NT2/D1 (cell line): ENCODE measurements at places on chromosomes 2 and 18.

- no peak for DNase-seq
These were observed 111.7 kb downstream of the BABAM2 start for GRCh38 chr2:28002181-28002580.

DNA sequence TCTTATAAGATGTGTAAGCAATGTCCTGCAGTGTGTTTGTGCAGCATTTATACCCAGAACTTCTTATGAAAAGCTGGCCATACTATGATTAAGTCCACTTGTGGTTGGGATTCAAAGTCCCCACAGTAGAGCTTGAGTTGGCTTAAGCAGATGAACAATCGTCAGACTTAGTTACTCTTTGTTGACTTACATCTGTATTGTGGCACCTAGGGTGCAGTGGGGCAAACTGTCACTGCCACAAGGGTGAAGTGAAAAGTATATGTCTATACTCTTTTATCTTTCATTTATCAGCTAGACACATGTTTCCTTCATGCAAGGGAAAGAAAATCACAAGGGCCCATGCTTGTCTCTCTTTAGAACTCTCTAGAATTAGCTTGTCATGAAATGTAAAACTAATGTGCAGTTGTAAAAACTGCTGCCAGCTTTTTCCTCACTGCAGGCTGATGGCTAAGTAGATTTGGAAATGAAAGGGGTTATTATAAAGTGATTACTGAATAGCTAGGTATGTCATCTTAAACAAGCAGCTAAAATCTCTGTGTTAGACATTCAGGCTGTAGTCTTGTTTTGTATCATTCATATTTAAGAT is 474.5 kb downstream of the PTPRM start:
- no peak for DNase-seq

DNA sequence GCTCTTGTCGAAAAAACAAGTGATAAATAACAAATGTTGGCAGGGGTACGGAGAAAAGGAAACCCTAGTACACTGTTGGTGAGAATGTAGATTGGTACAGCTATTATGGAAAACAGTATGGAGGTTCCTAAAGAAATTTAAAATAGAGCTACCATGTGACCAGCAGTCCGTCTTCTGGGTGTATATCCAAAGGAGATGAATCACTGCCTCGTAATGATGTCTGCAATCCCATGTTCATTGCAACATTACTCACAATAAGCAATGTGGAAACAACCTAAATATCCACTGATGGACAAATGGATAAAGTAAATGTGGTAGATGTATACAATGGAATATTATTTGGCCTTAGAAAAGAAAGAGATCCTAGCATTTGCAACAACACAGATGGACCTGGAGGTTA is 50.6 kb downstream of the SLC16A14 start:
- no peak for DNase-seq

DNA sequence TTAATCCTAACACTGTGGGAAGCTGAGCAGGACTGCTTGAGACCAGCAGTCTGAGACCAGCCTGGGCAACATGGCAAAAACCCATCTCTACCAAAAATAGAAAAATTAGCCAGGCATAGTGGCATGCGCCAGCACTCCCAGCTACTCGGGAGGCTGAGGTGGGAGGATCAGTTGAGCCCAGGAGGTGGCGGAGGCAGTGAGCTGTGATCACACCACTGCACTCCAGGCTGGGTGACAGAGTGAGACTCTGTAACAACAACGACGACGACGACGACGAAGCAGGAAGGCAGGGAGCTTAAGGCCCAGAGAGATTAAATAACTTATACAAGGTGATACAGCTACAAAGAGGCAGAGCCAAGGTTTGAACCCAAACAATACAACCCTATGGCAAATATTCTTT is 37.3 kb downstream of the CFAP36 start:
- DNase-seq, result no peak

DNA sequence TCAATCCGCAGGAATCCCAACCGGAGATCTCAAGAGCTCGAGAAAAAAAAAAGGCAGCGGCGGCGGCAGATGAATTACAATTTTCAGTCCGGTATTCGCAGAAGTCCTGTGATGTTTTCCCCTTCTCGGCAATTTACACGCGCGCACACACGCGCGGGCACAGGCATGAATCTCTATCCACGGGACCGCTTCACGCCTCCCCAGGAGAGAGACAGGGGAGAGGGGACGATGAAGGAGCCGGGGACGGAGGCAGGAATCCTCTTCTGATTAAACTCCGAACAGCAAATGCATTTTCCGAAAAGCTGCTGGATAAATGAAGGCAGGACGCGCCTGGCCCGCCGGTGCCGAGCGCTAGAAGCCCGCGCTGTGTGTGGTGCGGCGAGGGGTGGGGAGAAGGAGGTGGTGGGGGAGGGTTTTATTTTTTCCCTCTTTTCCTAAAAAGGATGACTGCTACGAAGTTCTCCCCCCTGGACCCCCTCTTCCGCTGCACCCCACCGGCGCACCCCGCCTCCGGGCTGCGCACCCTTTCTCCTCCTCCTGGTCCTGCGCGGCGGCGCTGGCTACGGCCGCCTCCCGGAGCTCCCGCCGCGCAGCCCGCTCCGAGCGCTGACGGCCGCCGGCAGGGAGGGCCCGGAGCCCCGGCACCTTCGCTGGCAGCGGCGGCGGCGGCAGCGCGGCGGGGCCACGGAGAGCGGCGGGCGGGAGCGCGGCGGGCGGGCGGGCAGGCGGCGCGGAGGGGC is at the start of gene BCL2:
Gene BCL2 (minus strand): TSS at position 387 of the 740 bp plus-strand sequence.
- no peak for DNase-seq
